Adrenal gland (tissue), 19 donors: ENCODE measurements at places on chromosomes 5 and 9. TPM values are rescaled to one million over a fixed set of nuclear protein-coding genes. Genes with fewer than 3 reads are reported as not detected.

GRCh38 chr5:134447815-134448520 lies 36.3 kb upstream of the CDKN2AIPNL start:
- H3K27ac ChIP-seq = no peak overlapping the region
- DNase-seq = no peak
- H3K4me1 ChIP-seq = peaks cover 7% of the 10 kb centered on the region
- no peaks in the 10 kb centered on the region for H3K36me3 ChIP-seq
- H3K27me3 ChIP-seq = no peaks in the 10 kb centered on the region

GRCh38 chr5:66742083-66742895 lies 146.1 kb downstream of the MAST4 start:
- no peaks in the 10 kb centered on the region for H3K4me1 ChIP-seq
- H3K27me3 ChIP-seq = no peaks in the 10 kb centered on the region
- no peak overlapping the region for H3K4me3 ChIP-seq
- no peak overlapping the region for H3K27ac ChIP-seq
- H3K36me3 ChIP-seq = no peaks in the 10 kb centered on the region

GRCh38 chr9:117189121-117189520 lies 225.7 kb downstream of the ASTN2 start:
- no peak overlapping the region for H3K4me3 ChIP-seq
- H3K27me3 ChIP-seq = no peaks in the 10 kb centered on the region
- no peaks in the 10 kb centered on the region for H3K36me3 ChIP-seq
- H3K27ac ChIP-seq = no peak overlapping the region
- H3K4me1 ChIP-seq = no peaks in the 10 kb centered on the region

GRCh38 chr5:143396353-143396940 lies 7.0 kb downstream of the NR3C1 start:
- no peaks in the 10 kb centered on the region for H3K27me3 ChIP-seq
- peaks cover 10% of the 10 kb centered on the region for H3K4me1 ChIP-seq
- DNase-seq = no peak

GRCh38 chr5:144203750-144204596 lies 33.3 kb downstream of the KCTD16 start:
- no peak overlapping the region for H3K27ac ChIP-seq
- peaks cover 17% of the 10 kb centered on the region for H3K27me3 ChIP-seq
- H3K4me1 ChIP-seq = no peaks in the 10 kb centered on the region
- H3K4me3 ChIP-seq = no peak overlapping the region
- H3K36me3 ChIP-seq = no peaks in the 10 kb centered on the region

The BTNL8 gene
- polyA plus RNA-seq = 0.32 TPM

The SLC34A3 gene
- polyA plus RNA-seq = not detected
